ENCODE measurements at places on chromosomes 3 and 15.
A peak's percentile ranks its signal among the peaks of the same experiment; 100 is the strongest.

DNA sequence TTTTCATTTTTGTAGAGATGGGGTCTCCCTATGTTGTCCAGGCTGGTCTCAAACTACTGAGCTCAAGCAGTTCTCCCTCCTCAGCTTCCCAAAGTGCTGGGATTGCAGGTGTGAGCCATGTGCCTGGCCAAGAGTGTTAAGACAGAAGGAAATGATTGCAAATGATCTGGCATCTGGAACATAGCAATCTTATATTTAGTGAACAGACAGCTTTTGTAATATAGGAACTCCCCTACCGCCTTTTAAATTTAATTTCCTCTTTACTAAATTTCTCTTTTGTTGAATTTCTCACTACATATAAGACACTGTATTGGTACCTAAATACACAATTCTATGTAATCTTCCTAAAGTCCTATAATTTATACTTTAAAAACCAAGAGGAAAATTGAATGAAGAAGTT is 13.1 kb downstream of the ANO10 start:
- no peak for DNase-seq

GRCh38 chr3:69986419-69986818 is 13.1 kb upstream of the SAMMSON start:
- peak; percentile 21 for DNase-seq

- DNase-seq, result no peak
These were observed 8.1 kb upstream of the LRRC2 start for GRCh38 chr3:46574243-46574646.

DNA sequence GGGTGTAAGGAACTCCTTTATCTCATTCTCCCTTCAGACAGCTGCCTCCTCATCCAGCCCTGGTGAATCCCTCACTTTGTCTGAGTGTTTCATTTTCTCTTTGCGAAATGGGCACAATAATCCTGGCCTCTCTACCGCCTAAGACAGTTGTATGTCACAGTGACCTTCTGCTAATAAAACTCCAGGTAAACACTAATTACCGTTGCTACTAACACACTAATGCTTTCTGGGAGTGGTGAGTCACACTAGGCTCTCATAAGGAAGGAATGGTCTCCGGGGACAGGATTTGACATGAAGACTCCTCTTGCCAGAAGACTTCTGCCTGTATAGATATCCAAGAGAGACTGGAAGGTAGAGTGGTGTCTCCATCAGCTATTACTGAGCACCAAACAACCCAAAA is 71.7 kb upstream of the SNRK start:
- DNase-seq, result no peak

DNA sequence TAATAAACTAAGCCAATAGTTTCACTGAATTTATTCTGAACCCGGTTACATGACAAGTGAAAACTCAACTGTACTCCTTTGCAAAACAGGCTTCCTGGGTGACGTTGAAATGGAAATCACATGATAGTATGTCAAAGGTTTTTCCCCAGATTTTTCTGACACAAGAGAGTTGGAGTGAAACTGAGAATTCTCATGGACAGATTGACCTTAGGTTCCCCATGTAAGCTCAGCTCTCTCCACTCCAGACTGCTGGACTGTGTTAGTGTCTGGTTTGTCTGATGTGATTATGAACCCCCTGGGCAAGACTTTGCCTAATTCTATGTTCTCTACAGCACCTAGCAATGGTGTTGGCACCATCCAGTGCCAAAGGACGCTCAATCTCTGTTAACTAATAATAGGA is 219.7 kb upstream of the COL8A1 start:
- DNase-seq, result no peak

DNA sequence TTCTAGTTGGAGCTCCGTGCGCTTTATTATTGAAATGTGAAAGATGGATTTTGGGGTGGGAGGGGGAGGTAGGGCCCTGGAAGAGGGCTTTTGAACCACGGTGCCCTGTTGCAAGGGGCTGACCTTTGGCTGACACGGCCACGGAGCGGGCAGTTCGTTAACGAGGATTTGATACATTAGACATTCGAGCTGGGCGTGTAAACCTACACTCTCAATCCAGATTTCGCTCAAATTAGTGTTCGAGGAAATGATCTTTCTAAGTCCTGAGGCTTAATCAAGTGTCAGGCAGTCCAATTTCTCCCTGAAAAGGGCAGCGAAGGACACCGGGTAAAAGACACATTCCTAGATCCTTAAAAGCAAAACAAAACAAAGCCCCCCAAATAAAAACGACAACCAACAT is 13.0 kb downstream of the ZIC1 start:
- DNase-seq, result no peak

GRCh38 chr3:189144645-189145044 is 27.1 kb upstream of the TPRG1 start:
- DNase-seq, result no peak

DNA sequence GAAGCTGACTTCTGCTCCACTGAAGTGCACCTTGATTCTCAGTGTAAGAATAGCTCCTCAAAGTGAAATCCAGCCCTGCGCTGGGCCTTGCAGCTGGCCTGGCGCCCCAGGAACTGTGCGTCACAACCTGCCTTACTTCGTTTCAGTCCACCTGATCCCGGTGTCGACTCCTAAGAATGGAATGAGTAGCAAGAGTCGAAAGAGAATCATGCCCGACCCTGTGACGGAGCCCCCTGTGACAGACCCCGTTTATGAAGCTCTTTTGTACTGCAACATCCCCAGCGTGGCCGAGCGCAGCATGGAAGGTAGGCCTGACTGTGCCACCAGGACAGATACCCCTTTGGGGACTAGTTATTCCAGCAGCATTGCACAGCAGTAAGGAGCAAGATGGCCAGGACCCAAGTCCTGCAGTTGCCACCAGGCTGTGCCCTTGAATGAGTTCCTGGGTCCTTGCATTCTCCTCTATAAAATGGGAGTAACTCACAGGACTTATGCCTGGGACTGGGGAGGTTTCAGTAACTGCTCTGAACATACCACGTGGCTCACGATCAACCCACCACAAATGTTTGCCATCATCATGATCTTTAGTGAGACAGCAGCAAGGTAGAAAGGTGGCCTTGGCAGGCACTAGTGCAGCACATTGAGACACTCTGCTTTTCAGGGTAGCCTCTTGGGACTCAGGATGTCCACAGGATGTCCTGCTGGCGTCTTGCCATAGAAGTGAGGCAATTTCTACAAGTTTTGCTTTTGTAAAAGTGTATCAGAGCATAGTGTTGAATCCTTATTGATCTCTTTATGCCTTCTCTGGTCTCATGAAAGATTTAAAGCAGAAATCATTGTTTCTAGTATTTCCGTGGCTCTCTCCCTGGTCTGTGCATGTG is 46.8 kb downstream of the PXYLP1 start:
- DNase-seq, result no peak

DNA sequence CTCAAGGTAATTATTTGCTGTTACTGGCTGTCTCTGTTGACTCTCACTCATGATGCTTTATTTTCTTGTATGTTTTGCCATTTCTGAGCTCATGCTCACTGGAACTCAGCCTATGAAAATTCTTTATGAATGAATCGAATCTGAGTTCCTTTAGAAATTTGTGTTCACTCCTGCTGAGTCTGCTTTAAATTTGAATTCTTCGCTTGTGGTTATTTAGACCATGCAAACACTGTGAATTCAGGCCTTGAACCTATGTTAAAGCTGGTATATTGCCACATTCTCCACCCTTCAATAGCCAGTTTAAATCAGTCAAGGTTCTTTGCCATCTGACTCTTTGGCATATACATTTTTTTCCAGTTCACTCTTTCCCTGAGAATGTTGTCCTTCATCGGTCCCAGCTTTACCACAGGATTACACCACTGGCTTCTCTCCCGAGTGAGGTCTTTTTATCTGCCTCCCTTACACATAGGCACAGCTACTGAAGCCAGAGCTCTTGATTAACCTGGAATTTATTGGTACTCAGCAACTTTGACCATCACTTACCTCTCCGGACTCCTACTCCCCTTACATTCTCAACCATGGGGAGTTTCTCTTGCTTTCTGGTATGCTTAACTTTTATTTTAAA is 400.6 kb downstream of the VPS13C start:
- no peak for DNase-seq

DNA sequence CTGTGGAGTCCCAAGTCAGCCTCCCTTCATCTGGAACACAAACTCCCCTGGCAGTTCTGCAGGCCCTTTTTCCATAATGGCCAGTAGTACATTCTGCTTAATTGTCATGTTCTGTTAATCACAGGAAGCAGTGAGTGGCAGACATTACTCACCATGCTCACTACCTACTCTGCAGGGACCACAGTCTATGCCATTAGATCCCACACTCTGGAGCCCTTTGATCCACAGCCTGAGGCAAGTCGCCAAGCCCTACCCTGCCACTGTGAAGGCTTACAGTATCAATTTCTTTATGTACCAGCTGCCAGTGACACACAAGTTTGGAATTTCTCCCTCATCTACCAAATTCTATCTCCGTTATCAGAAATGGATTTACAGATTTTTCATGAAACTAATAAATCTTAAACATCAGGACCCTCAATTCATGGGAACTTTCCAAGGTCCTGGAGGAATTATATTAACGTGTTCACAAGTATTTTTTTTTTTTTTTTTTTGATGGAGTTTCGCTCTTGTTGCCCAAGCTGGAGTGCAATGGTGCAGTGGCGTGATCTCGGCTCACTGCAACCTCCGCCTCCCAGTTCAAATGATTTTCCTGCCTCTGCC is 20.6 kb upstream of the WWTR1 start:
- no peak for DNase-seq

DNA sequence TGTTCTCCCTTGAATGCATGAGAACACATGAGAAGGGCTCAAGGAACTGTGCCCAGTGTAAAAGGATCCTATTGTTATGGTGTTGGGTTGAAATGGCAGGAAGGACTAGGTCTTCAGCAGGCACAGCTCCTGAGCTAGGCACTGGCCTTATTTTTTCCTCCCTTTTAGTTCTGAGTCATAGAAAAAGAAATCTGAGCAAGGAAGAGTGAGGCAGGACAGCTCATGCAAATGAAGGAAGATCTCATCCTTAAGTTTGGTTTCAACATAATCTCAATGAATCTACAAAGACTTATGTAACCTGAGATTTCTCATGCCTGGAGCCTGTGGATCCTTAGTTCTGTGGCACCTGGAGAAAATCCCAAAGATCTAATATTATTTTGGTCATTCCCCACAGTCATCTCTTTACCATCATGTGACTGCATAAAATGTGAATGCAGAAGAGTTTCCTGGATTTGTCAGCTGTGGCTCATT is 188.6 kb upstream of the TBL1XR1 start:
- no peak for DNase-seq

DNA sequence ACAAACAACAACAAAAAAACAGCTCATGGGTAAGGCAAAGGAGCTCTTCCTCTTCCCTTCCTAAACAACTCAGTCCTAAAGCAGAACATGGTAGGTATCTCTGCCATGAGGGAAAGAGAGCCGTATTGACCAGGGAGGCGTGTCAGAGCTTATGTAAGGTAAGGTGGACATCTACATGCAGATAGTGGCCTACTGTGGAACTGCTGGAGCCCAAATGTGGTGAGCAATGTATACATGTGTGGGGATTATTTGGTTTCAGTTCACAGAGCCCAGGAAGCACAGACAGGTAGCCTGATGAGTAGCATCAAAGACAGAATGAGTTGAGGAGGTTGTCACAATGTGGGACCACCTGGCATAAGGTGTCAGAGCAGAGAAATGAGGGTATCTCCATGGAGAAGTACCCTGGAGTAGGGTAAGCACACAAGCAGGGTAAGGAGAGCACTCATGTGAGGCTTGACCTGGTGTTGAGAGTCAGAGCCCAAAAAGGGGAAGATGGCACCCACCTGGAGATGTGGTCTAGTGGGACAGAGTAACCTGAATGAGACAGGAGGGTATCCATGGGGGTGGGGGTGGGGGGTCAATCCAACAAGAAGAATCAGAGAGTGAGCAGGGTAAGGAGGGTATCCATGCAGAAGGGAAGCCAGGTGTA is 45.5 kb downstream of the DENND6A start:
- no peak for DNase-seq

- no peak for DNase-seq
These were observed 50.1 kb downstream of the C3orf20 start for GRCh38 chr3:14725013-14725412.

- no peak for DNase-seq
These were observed 21.2 kb upstream of the SMAD3 start for GRCh38 chr15:67043939-67044771.

DNA sequence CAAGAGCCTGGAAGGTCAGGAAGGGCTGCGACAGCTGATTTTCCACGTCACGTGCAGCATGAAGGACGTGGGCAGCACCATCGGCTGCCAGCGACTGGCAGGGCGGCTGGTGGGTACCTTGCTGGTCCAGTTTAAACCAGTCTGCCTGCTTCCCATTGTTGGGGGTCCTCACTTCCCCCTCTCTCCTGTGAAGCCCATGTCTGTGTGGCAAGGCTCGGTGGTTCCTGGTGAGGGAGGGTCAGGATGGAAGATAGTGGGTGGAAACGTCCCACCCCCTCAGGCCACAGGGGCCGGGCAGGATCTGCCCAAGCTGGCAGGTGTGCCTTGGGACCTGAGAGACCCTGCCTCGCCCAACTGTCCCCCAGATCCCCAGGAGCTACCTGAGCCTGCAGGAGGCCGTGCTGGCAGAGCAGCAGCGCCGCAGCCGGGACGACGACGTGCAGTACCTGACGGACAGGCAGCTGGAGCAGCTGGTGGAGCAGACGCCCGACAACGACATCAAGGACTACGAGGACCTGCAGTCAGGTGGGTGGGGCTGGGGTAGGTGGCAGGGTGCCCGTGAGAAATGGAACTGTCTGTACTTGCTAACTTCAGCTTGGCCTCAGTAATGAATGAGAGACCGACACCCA is 108.2 kb downstream of the LRRK1 start:
- DNase-seq, result peak; percentile 9

- no peak for DNase-seq
These were observed 151.0 kb downstream of the CPNE4 start for GRCh38 chr3:131883711-131884407.

- DNase-seq, result no peak
These were observed 7.5 kb downstream of the KNSTRN start for GRCh38 chr15:40389824-40390595.

GRCh38 chr15:100986158-100986896 is 67.2 kb downstream of the LRRK1 start:
- DNase-seq, result no peak

GRCh38 chr3:177337541-177338331 is 140.5 kb upstream of the TBL1XR1 start:
- no peak for DNase-seq

DNA sequence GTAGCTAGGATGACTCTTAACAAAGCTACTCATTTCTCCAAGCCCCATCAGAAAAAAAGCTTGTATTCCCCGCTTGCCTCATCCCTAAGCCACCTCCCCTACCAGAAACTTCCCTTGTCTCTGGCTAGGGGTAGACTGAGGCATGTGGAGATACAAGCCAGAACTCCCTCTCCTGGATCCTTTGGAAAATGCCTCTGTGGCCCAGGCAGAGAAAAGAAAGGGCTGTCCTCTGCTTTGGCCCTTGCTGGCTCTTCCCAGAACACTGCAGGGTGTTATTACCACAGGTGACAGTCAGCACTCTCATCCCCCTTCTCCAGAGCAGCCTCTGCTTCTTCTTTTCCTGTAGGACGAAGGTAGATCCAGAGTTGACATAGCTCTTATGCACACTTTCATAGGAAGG is 15.2 kb downstream of the RMDN3 start:
- DNase-seq, result no peak

Data from NCI-H187 treated with DMSO at 0.1 percent for 48 hours (cell line).